Right atrium auricular region (tissue), 2 donors: ENCODE measurements at places on chromosomes 7 and 10. TPM values are rescaled to one million over a fixed set of nuclear protein-coding genes. Genes with fewer than 3 reads are reported as not detected.

DNA sequence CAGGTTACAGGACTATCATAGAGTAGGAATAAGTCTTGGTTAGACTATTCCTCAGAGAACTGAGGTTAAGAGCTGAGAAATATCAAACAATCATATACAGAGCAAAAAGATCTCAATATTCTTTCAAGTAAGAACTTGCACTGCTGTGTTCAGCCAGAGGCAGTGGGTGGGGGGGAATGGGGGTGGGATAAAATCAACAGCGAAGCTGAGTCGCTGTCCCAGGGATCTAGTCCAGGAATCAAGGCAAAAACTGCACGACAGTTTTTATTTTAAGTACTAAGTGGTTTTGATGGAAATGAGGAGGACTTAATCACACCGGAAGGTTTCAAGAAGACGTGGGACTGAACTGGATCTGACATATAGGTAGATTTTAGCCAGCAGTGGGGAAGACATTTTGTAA, 159.1 kb downstream of the SRPK2 start:
- DNase-seq: no peak

- DNase-seq: no peak
Measured at GRCh38 chr7:29500719-29501118, 62.9 kb upstream of the PRR15 start.

DNA sequence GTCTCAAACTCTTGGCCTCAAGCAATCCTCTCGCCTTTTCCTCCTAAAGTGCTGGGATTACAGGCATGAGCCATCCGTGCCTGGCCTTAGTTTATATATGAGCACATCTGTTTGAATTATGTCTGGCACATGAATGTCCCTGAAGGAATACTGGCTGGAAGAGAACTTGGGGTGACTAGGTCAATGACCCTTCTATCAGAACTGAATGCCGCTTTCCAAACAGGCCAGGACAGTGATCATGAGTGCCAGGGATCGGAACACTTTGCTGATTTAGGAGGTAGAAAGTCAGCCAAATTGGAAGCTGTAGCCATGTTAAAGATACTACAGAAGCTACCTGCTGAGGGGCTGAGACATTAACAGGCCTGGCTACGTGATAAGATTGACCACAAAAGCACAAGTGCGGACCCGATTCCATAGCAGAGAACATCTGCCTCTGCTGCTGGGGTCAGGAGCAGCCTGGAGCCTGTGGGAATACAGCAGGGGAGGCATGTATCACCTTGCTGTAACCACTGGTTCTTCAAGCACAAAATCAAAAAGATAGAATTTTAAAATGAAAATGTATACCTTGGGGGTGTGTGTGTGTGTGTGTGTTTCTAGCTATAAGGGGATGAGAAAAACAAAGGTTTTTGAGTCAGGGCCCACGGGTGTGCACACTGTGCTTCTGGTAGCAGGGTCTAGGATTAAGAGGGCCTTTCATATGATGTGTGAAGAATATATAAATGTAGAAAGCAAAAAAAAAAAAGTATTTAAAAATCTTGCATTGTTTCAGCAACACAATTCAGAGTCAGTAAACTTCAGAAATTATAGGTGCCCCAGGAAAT, 293.7 kb downstream of the BBS9 start:
- no peak for DNase-seq

DNA sequence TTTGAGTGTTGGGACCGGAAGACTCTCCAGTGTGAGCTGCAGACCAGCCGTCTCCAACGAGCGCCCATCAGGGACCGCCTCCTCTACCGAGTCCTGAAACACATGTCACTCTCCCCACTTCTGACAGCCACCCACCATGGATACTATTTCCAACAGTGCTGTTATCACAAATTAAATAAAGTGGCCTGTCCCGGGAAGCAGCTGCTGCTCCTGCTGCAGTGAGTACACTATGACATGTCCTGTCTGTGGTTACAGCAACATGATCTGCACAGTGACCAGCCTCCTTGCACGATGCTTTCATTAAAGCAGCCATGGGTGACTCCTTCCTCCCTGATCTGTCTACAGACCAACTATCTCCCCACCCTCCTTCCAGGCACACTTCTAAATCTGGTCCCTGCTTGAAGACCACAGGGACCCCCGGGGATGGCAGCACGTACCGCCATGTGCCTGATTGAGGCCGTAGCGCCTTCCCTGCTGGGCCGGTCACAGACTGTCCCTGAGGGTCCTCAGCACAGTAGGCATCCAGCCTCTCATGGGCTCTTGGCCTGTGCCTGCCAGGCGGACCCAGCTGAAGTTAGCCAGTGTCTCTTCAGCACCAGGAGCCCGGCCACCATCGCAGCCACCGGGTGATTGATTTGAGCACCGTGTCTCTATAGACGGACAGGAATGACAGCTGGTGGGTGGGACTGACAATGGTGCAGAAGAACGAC, 58.8 kb downstream of the TCERG1L start:
- DNase-seq: no peak

Gene AVL9
- total RNA-seq: 10.1 TPM

Gene PRSS1
- not detected for total RNA-seq

Gene FEZF1
- total RNA-seq: not detected
